ENCODE measurements at places on chromosomes 1 and 21.

DNA sequence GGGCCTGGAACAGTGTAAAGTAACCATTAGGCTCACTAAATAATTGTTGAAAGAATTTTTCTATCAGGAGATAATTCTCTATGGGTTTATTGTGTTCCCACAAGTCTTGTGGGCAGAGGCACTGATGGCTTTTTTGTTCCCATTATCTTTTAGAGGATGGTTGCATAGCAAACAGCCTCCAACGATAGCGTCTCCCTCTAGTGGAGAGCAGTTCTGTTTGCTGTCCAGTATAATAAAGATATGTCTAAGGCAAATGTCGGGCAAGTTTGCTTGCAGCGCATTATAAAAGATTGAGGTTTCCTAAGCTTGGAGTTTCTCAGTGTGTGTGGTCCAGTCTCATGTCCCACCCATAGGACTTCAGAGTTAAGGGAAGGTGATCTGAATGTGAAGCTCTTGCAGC, 1.3 kb upstream of the SLC6A17 start:
- no peak for DNase-seq

- no peak for DNase-seq
Observed at GRCh38 chr1:116415200-116415698, 42.2 kb downstream of the ATP1A1 start.

DNA sequence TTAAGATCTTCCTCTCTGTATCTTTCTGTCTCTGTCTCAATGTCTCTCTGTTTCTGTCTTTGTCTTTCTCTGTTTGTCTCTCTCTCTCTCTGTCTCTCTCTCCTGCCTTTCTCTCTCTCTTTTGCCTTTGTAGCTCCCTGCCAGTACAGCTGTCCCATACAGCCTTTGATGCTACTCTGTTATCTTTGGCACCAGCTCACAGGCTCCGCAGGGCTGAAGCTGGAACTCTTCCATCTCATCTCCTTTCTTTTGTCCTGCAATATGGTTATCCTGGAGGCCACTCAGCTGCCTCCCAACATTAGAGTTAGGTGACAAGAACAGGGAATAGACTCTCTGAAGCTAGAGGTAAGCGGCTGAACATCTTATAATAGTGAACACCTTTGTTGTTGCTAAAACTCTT, 354.3 kb upstream of the NEGR1 start:
- DNase-seq = peak; percentile 61

DNA sequence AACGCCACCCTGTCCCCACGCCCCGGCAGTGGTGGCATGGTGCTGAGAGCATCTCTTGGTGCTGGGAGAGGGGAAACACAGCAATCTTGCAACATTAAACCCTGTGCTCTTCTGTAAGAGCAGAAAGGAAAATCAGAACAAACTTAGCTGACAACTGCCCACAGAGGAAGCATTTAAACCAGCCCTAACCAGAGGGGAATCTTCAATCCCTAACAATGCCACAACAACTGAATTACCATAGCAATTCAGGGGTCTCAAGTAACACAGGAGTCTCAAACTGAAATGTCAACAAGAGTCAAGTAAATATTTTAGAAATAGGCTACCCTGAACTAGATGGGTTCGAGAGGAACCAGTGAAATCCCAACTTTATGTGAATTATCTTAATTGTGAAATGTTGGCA, 1983.6 kb downstream of the NCAM2 start:
- DNase-seq = no peak

DNA sequence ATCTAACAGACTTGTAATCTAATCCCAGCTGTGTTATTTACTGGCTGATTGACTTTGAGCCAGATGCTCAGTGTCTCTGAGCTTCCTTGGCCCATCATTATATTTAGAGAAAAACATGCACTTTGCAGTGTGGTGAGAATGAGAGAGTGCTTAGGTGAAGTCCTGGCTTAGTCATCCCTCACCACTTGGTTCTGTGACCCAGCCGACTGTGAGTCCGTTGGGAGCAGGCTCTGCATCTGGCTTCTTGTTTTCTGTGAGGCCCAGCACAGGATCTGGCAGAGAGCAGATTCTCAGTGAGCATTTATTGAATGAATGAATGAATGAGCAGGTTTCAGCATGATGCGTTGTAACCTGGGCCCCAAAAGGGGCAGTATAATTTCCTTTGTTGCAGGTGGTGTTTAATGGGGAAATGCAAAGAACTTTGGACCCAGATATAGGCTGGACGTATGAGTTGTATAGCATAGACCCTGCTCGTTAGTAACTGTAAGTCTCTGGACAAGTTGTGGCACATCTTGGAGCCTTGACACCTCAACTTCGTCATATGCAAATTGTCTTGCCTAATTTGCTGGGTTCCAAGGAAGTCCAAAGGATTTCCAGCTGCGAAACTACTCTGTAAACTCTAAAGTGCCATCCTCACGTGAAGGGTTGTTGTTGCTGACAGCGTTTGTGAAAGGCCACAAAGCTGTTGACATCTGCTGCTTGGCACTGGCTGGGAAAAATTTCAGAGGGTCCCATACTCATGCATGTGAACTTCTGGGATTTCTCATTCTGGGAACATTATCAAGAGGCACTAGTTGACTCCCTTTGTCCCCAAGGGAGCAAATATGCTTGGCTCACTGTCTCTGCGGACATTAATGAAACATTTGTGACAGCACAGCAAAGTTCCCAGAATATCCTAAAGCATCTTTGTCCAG, 138.8 kb upstream of the USP24 start:
- no peak for DNase-seq

All from astrocyte of the hippocampus (primary cell).